Stimulated activated CD4-positive, alpha-beta T cell treated with anti-CD3 and anti-CD28 coated beads, TNF-alpha, amount 100 ng/mL, for 48 hours (primary cell): ENCODE measurements at places on chromosomes 16 and 17.

- no peak for DNase-seq
Measured at GRCh38 chr16:50741225-50741780, 583 bp upstream of the CYLD start.

DNA sequence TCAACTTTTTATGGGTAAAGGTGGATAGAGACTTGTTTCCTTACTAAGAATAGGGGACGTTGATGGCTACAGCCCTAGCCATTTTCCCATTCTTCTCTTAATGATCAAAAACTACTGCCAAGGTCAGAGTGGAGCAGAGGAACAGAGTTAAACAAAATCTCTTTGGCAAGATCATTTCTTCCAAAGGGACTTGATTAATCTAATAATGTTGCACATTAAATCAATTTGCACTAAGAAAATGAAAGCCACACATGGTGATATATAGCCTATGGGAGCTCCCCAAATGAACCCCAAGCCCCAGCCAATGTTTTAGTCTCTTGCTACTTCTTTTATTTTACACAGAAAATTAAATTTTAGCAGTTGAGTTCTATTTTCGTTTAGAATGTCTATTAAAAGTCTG lies 954.5 kb upstream of the SOX9 start:
- no peak for DNase-seq

GRCh38 chr17:66637491-66637890 lies 197.4 kb upstream of the CACNG5 start:
- DNase-seq: no peak

DNA sequence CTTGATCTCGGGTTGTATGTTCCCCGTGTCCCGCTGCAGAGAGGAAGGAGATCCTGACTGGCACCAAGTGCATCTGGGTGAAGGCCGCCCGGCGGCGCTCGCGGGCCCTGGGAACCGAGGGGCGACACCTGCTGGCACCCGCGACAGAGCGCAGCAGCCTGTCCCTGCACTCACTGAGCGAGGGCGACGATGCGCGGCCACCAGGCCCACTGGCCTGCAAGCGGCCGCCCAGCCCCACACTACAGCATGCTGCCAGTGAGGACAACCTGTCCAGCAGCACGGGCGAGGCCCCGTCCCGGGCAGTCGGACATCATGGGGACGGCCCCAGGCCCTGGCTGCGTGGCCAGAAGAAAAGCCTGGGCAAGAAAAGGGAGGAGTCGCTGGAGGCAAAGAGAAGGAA lies 7.5 kb downstream of the BTBD17 start:
- peak; percentile 55 for DNase-seq

- no peak for DNase-seq
Measured at GRCh38 chr16:13829697-13830299, 90.2 kb upstream of the ERCC4 start.

DNA sequence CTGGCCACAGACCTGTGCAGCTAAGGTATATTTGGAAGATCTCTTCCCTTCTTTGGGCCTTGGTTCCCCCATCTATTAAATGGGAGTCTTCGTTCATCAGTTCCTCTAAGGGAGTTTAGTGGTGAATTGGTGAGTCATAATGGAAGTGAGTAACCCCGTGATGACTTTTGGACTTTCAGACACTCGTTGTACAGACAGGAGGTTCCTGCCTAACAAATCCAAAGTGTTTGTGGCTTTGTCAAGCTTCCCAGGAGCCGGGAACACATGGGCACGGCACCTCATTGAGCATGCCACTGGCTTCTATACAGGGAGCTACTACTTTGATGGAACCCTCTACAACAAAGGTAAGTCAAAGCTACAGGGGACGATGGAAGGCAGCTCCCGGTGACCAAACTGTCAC lies 40.4 kb downstream of the WSCD1 start:
- DNase-seq: no peak

DNA sequence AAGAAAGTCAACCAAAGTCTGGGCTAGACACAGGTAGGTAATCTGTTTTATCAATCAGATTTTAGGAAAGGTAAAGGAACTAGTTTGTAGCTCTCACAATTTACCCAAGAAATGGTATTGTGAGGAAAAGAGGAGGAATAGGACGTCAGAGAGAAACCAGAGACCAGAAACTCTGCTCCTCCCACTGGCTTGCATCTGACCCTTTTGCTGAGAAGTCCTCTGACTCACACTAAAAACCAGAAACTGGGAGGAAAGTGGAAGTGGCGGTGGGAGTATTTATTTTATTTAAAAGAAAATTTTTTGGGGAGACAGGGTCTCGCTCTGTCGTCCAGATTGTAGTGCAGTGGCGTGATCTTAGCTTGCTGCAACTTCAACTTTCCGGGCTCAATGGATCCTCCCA lies 38.0 kb upstream of the MNT start:
- DNase-seq: no peak

- DNase-seq: no peak
Measured at GRCh38 chr16:80034948-80035663, 434.6 kb upstream of the MAF start.

GRCh38 chr17:73545109-73546032 lies 98.9 kb downstream of the SDK2 start:
- no peak for DNase-seq

GRCh38 chr16:88948781-88949490 lies 28.1 kb downstream of the CBFA2T3 start:
- DNase-seq: no peak
